ENCODE measurements at places on chromosomes 16 and 17. TPM values are rescaled to one million over a fixed set of nuclear protein-coding genes. Genes with fewer than 3 reads are reported as not detected.

The IGSF6 gene
- not detected for total RNA-seq

The METRNL gene
- 129 TPM for total RNA-seq

The TLCD1 gene
- total RNA-seq, result 4.3 TPM

The CAPNS2 gene
- 0.92 TPM for total RNA-seq
